ENCODE measurements at places on chromosomes 3 and 15.

DNA sequence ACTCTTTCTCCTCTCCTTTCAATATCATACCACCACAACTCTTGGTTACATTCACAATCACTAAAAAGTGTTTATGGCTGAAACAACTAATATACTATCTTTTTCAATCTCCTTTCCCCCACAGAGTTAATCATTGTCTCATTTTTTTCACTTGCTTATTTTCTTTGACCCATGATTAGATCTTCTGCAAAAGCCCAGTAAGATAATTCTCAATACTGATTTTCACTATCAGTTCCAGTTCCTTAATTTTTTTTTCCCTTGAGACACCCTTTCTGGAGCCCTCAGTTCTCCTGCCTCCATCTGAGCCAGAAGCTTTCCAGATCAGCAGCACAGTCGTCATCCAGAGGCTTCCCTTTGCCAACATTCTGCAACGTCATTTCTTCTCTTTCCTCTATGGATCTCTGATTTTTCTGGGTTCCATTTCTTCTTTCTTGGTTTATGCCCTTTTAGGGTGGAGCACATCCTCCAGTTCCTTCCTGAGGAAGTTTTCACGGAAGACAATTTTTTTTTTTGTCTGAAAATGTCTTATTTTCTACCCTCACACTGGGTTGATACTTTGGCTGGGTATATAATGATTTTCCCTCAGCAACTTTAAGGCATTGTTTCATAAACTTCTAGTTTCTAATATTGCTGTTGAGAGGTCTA, 88.7 kb upstream of the C15orf39 start:
- DNase-seq: no peak

- DNase-seq: no peak
Observed at GRCh38 chr15:60850903-60851302, 372.0 kb upstream of the ICE2 start.

GRCh38 chr3:4582624-4583023, 89.5 kb downstream of the ITPR1 start:
- no peak for DNase-seq

DNA sequence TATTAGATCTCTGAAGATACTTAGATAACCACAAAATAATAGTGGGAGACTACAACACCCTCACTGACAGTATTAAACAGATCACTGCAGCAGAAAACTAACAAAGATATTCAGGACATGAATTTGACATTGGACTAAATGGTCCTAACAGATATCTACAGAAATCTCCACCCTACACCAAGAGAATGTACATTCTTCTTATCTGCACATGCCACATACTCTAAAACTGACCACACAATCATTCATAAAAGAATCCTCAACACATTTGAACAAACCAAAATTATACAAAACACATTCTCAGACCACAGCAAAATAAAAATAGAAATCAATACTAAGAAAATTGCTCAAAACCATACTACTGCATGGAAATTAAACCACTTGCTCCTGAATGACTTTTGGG, 116.3 kb downstream of the DTWD1 start:
- no peak for DNase-seq

DNA sequence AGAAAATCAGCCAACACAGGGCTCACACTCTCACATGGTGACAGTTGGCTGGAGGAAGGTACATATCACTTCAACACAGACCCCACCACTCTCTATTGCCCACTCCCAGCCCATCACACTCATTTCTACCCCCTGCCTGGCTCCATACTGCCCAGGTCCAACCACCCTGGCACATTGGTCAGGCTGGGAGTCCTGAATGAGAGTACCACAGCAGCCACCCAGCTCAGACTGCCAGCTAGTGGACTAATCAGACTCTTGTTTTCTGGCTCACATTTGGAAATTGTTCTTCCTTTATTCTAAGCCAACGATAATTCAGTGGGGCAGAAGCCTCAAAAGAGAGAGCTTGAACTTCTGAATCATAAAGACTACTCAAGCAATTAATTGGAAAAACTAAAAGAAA, 20.0 kb downstream of the MRPL46 start:
- no peak for DNase-seq

GRCh38 chr3:42148982-42149432, 57.9 kb downstream of the TRAK1 start:
- DNase-seq: no peak

GRCh38 chr3:87549208-87549607, 272.8 kb upstream of the POU1F1 start:
- no peak for DNase-seq
